Cortex of kidney (tissue), 1 donor: ENCODE measurements at places on chromosomes 13 and 19.

DNA sequence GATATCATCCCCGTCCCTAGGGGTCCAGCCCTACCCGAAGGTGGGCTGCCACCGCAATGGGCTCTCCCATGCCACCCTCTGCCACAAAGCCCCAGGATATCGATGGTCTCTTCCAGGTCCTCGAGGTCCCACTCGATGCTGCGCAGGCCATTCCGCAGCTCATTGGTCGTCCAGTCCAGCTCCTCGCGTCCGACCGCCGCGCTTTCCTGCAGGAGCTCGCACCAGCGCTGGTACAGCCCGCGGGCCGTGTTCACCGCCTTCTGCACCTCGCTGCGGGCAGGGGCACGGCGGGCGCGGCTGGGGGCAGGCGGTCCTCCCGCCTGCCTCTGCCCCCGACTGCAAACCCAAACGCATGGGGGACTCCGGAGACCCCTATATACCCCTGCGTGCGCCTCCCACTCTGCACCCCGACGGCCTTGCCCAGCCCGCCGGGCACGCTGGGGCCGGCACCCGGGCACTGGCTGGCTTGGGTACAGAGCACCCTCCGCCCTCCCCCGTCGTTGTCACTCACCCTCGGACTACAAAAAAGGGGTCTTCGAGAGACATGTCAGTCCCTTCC, 468 bp downstream of the STX10 start:
- DNase-seq: no peak

- no peak for DNase-seq
These were observed 2.7 kb downstream of the LPAR6 start for GRCh38 chr13:48410199-48410598.

DNA sequence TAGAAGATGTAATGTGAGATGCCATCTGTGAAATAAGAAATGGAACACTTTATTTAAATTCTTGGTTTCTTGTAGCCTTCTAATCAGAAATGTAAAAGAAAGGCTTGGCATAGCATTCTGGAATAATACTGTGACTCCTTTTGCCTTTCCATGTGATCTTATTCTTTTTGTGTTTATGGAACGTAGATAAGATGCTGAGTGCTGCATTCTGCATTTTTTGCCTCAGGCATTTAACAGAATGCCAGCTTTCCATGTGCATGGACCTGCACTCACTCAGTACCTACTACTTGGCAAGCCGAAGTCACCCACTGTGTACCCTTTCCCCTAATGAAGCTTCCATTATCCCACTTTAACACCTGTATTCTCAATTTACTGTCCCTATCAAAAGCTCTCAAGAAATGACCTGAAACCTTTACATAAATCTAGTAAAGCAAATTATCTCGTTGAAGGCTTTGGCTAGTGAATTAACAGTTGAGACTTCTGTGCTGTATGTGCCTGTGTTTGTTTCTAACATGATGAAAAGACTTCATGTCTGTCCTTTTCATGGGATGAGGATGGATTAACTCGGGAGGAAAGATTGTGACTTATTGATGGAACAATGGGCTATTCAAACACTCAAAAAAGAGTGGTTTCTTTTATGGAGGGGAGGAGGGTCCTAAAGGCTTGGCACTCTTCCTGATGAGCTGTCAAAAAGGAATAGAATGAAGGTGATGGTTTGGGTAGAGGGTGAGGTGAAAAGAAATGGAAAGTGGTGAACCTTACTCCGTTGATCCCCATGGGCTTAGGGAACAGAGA, 44.7 kb upstream of the FRY start:
- no peak for DNase-seq

DNA sequence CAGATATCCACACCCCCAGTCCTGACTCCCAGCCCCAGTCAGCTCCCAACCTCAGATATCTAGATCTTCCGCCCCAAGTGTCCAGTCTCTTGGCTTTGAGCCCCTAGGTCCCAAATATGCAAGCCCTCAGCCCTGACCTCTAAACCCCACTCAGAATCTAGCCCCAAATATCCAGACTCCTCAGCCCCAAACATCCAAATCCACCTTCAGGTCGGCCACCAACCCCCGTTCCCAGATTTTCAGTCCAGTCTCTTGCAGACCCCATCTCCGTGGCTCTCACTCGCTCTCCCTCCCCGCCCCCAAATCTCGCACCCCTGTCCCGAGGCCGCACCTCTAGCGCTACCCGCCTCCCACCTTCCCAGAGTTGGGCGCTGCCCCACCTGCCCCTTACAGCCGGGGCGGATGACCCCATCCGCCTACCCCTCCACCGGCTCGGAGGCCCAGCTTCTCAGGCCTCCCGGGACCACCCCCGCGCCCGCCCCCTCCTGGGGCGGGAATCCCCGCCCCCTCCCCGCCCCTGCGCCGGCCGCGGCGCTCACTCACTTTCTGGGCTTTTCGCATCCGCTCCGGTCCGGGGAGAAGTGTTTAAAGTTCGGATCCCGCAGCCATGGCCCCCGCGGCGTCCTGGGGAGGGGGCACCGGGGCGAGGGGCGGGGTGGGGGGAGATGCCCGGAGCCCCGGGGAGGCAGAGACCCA, 604 bp downstream of the ERFL start:
- no peak for DNase-seq

- no peak for DNase-seq
These were observed 184.2 kb downstream of the ZNF486 start for GRCh38 chr19:20351244-20351643.

GRCh38 chr13:99191900-99192399, 8.7 kb upstream of the UBAC2 start:
- DNase-seq: no peak

- no peak for DNase-seq
These were observed 70.2 kb downstream of the SPACA7 start for GRCh38 chr13:112446347-112446861.

DNA sequence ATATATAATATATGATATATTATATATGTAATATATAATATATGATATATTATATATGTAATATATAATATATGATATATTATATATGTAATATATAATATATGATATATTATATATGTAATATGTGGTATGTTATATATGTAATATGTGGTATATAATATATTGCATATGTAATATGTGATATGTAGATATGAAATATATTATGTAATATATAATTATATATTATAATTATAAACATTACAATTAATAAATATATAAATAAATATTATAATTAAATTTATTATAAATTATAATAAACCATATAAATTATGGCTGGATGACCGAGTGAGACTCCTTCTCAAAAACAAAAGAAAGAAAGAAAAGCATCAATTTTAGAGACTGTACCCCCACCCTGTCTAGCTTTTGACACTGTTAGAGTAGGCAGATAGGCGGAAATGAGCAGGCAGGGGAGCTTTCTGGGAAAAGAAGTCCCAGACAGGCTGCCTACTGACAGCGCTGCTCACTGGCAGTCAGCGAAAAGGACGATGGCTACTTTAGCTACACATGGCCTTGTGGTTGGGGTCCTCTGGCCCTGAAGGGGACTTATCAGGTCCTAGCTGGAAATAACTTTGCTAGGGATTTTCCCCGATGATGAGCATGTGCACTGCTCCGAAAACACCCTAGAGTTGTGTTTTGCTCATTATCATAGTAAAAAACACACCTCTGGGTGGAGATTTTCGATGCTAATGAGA, 19.7 kb downstream of the C3 start:
- DNase-seq: no peak
